Naive thymus-derived CD8-positive, alpha-beta T cell (primary cell): ENCODE measurements at places on chromosomes 16 and 17.

- DNase-seq, result peak; percentile 30
These were observed 2.3 kb upstream of the BORCS6 start for GRCh38 chr17:8192070-8192815.

DNA sequence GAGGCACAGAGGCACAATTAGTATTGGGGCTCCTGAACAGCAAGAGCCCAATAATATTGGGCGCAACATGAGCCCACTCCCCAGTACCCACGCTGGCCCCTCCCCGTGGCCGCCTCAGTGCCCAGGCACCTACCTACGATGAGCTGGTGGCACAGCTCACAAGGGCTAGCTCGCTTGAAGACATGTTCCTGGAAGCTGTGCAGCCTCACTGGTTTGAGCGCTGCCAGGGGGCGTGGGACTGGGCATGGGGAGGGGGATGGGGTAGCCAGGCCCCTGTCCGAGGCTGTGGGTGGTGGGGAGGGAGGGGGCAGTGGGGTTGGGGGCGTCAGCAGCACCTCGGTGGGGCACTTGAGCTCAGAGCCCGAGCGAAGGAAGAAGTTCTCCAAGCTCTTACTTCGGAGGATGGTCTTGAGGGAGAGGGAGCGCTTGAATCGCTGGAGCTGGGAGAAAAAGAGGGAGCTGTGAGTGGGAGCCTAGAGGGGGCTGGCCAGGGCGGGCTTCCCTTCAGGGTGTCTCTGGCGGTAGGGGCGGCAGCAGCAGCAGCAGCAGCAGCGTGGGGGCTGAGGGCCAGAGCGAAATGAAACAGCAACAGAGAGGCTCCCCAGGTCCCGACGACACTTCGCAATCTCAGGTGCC lies 7.9 kb downstream of the STAC2 start:
- no peak for DNase-seq

- DNase-seq, result no peak
These were observed 67.9 kb downstream of the HIC1 start for GRCh38 chr17:2122641-2123302.

DNA sequence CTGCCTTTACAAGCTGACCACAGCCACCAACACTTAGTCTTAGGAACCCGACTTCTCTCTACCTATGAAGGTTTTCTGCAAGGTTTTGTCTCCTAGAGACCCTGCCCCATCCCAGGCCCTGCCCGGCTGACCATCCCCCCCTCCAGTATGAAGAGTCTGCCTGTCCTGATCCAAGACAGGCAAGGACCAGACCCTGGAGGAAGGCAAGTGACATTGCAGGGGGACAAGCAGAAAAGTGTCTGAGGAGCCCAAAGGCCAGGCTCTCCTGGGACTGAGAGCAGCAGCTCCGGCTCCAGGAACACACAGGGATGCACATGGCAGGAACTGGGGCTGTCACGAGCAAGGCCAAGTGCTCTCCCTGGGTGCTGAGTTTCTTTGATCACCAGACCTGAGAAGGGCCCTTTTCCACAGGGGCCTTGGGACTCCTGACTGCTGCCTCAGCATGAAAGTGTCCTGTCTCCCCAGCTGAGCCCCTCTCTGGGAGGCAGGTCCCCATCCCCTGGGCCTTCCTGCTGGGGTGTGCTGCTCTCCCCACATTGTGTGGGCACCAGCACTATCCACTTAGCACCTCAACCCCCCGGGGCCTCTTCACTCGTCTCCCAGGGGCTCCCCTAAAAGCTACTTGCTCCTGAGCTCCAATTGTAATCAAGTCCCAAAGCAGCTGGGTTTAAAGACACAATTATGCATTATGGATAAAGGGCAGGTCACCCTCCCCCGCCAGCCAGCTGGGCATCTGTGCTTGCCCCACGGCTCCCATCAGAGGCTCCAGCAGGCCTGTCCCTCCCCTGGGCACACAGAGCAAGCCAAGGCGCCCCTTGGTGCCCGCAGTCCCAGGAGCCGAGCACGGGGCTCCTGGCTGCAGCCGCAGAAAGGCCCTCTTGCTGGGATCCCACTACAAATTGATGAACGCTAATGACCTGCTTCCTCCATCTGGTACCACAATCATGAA lies 11.6 kb upstream of the CACNG4 start:
- no peak for DNase-seq

- no peak for DNase-seq
These were observed 16.2 kb upstream of the PVALEF start for GRCh38 chr17:81148986-81149533.

- DNase-seq, result peak; percentile 44
These were observed 2.5 kb downstream of the TTLL6 start for GRCh38 chr17:48814504-48814903.

GRCh38 chr16:77322757-77323156 lies 112.1 kb downstream of the ADAMTS18 start:
- no peak for DNase-seq

- DNase-seq, result no peak
These were observed 1681.9 kb downstream of the TP53TG3F start for GRCh38 chr16:35141303-35141702.

GRCh38 chr17:7190276-7190917 lies 11.2 kb upstream of the ASGR1 start:
- DNase-seq, result no peak

DNA sequence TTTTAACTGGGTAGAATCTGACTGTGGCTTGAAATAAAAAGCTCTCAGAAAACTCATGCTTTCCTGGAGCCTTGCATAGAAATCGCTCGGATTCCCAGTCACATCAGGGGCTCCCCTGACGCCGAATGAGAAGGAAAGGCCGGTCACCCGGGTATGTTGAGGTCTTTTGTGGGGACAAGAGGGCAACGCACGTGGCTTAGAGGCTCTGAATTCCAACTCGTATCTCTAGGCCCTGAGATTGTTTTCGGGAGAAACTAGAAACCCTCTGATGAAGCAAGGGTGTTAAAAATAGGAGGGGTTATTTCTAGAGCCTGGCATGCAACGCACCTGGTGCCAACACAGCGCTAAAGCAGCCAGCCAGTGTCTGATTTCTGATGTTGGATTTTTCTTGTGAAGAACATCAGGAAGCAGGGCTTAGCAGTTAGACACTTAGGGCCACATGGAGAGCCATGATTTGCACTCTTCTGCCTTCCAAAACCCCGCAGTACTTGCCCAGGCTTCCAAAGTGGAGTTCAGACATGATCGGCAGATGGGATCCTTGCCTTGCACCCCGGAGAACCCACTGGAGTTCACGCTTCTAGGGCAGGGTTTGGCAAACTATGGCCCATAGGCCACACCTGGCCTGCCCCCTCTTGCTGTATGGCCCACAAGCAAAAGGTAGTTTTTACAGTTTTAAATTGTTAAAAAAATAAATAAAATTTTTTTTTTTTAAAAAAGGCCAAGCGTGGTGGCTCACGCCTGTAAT lies 12.6 kb downstream of the CACNG1 start:
- DNase-seq, result no peak

DNA sequence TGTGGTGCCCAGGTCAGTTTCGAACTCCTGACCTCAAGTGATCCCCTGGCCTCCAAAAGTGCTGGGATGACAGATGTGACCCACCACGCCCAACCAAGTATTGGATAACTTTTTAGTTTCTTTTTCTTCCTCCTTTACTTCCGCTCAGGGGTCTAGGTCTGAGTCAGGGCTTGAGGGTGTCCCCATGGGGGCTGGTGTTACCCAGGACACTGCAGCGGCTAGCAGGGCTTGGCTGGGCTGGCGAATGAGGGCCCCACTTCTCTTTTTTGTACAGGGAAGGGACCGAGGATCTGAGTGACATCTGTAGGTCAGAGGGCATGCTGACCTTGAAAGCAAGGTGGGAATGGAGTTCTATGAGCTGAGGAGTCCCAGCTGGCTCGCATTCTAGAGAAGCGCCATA lies 24.9 kb downstream of the RAB11FIP3 start:
- no peak for DNase-seq

GRCh38 chr17:27545562-27546229 lies 85.3 kb upstream of the LGALS9 start:
- no peak for DNase-seq

- no peak for DNase-seq
These were observed 336.8 kb upstream of the MON1B start for GRCh38 chr16:76854234-76854633.

- no peak for DNase-seq
These were observed 248.8 kb upstream of the ELAC2 start for GRCh38 chr17:13266606-13267005.

DNA sequence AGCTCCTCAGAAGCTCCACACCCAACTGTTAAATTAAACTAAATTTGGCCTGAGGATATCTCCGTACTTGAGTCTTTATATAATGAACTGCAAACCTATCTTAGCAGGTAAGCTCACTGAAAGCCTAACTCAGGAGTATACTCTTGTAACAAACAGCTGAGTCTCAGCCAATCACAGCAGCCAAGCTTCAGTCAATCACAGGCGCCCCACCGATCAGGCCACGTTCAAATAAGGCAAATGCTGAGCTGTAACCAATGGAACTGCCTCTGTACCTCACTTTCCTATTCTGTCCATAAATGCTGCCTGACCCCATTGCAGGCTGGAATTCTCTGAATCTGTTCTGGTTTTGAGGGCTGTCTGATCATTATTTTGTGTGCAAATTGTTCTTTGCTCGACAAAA lies 93.0 kb upstream of the CES5A start:
- no peak for DNase-seq
